Osteoblast (primary cell): ENCODE measurements at places on chromosomes 2 and 18. TPM values are rescaled to one million over a fixed set of nuclear protein-coding genes. Genes with fewer than 3 reads are reported as not detected.

DNA sequence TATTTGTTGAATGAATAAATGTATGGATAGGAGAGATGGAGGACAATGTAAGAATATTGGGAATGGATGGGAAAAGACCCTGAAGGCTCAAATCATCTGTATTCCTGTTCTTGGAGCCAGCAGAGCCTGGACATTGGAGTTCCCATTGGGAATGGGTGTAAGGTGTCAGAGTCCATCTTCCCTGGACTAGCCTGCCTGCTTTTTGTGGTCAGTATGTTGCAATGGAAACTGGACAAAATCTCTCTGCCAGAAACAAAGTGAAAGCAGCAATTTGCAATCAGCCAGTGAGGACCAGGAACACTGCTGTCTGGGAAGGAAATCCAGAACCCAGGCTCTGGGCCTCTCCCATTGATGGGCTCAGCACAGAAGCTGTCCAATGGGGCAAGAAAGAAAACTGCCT is 83.5 kb upstream of the SKOR2 start:
- DNase-seq: no peak

- DNase-seq: no peak
Measured at GRCh38 chr18:7902399-7902839, 335.3 kb downstream of the PTPRM start.

- DNase-seq: no peak
Measured at GRCh38 chr2:64998658-64999061, 9.5 kb downstream of the SLC1A4 start.

Gene DPYSL5
- not detected in 2 replicates for total RNA-seq

Gene TDRD15
- total RNA-seq: not detected in 2 replicates

- no peak for DNase-seq
Measured at GRCh38 chr2:223056701-223057418, 4.9 kb downstream of the KCNE4 start.

- no peak for DNase-seq
Measured at GRCh38 chr2:159054032-159054334, 85.5 kb downstream of the TANC1 start.

Gene PSTPIP2
- total RNA-seq: 5.8 and 6.8 TPM in 2 replicates

DNA sequence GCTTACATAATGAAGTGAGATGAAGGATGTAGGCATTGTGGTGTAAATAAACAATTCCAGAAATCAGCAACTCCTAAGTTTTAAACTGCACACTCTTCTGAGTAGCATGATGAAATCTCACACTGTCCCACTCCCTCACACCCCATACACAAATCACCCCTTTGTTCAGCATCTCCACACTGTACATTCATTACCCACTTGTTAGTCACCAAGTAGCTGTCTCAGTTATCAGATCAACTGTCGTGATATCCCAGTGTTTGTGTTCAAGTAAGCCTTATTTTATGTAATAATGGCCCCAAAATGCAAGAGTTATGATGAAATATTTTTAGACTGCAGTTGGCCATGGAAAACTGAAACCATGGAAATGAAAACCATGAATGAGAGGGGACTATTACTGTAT is 135.7 kb downstream of the GRB14 start:
- no peak for DNase-seq

- DNase-seq: no peak
Measured at GRCh38 chr18:40222776-40223175, 1732.3 kb upstream of the PIK3C3 start.
